ENCODE measurements at places on chromosomes 5 and 9.
A peak's percentile ranks its signal among the peaks of the same experiment; 100 is the strongest.

GRCh38 chr9:126303488-126303887 is 23.1 kb upstream of the MVB12B start:
- no peak overlapping the region for H3K4me3 ChIP-seq
- DNase-seq = no peak
- H3K4me1 ChIP-seq = no peaks in the 10 kb centered on the region
- peaks cover 7% of the 10 kb centered on the region for H3K27me3 ChIP-seq

DNA sequence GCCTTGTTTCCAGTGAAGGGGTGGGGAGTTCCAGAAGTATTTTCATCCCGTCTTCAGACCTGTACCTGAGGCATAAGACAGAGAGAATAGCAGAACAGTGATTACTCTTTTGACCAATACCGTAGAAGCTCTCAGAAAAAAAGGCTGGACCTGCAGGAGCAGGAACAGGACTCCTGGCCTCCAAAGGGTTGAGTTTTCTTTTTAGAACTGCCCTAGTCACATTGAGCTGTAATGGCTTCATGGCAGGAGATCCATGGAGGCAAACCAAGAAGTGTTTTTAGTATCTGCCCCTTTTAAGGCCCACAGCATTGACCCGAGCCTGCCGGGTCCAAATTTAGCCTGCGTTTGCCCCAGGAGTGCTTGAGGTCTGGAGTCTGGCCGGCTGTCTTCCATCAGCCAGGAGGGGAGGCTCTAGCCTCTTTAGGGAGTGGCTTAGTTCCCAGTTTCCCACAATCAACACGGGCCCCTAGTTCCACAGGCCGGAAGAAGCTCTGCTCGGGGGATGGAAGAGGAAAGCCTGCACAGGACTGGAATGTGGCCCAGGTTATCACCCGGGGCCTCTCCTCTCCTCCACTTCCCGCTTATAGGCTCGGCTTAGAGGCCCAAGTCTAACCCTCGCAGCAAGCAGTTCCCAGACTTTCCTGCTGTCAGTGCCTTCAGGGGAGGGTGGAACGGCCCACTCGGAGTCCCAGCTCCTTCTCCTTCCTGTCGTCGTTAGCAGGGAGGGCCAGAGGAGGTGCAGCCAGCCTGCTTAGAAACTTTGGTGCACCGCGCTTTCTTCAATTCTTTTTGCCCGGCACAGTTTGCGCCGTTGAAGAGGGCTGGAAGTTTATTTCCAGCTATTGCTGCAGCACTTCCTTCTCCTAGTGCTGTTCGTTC is 80.7 kb downstream of the C9orf152 start:
- peak; percentile 97 for DNase-seq
- no peaks in the 10 kb centered on the region for H3K27me3 ChIP-seq
- peak overlapping the region; percentile 93 for H3K27ac ChIP-seq
- peak overlapping the region; percentile 52 for H3K4me3 ChIP-seq

DNA sequence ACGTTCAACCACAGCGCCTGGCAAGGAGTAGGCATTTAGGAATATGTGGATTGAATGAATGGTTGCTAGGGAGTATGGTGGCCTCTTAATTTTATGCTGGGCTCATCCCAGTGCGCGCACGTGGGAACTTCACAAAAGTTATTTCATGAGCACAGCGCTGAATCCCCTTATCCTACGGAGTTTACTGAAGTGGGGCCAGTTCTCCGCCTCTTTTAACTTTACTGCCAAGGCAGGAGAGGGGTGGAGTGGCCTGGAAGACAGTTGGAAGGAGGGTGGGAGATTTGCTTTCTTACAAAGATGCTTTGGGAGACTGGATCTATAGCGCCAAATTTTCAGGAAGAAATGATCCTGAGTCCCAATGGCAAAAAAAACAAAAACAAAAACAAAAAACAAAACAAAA is 326.5 kb downstream of the SH3GL2 start:
- no peaks in the 10 kb centered on the region for H3K4me1 ChIP-seq
- no peak for DNase-seq
- no peak overlapping the region for H3K27ac ChIP-seq
- H3K36me3 ChIP-seq = no peaks in the 10 kb centered on the region

DNA sequence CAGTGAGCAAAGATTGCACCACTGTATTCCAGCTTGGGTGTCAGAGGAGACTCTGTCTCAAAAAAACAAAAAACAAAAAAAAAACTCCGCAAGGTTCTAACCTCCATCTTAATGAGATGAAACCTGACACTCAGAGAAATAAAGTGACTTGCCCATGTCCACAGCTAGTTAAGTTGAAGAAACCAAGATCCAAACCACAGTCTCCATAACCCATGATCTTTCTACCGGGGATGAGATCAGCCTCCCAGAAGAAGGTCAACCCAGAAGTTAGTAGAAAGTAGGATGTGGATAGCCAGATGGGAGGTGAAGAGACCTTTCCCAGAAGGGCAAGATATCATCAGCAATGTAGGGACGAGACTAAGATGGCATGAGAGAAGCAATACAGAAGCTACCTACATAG is 140.4 kb upstream of the ADRA1B start:
- no peak overlapping the region for H3K4me3 ChIP-seq
- no peaks in the 10 kb centered on the region for H3K27me3 ChIP-seq
- DNase-seq = peak; percentile 48
- H3K4me1 ChIP-seq = peaks cover 10% of the 10 kb centered on the region

DNA sequence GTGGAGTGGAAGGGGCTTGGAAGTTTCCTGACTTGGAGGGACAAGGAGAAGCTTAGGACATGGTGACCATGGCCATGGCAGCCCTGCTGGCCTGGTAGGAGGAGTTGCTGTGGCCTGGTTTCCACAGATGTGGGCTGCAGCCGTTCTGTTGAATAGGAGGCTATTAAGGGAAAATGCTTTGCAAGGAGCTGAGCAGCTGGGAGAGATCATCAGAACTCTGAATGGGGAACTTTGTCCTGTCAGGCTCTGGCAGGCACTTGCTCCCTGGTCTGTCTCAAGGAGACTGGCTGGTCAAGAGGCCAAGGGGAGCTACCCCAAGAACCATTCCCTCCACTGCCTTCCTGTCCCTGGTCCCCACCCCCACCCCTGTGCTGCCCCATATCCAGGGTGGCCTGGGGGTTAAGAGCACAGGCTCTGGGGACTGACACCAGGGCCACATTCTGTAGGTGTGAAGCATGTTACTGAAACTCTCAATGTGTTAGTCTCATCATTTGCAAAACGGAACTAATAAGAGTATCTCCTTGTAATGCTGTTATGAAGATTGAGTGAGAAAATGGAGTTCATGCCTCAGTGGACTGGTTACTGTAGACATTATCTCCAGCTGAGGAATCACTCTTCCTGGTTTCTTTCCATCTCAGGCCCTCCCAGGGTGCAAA is 84.0 kb upstream of the ARAP3 start:
- H3K4me3 ChIP-seq = no peak overlapping the region
- H3K36me3 ChIP-seq = no peaks in the 10 kb centered on the region
- H3K27me3 ChIP-seq = peaks cover 19% of the 10 kb centered on the region
- no peak for DNase-seq

GRCh38 chr9:97940233-97940632 is 2.3 kb upstream of the HEMGN start:
- no peak overlapping the region for H3K27ac ChIP-seq
- DNase-seq = no peak
- no peaks in the 10 kb centered on the region for H3K4me1 ChIP-seq
